ENCODE measurements at places on chromosomes 16 and 17.

DNA sequence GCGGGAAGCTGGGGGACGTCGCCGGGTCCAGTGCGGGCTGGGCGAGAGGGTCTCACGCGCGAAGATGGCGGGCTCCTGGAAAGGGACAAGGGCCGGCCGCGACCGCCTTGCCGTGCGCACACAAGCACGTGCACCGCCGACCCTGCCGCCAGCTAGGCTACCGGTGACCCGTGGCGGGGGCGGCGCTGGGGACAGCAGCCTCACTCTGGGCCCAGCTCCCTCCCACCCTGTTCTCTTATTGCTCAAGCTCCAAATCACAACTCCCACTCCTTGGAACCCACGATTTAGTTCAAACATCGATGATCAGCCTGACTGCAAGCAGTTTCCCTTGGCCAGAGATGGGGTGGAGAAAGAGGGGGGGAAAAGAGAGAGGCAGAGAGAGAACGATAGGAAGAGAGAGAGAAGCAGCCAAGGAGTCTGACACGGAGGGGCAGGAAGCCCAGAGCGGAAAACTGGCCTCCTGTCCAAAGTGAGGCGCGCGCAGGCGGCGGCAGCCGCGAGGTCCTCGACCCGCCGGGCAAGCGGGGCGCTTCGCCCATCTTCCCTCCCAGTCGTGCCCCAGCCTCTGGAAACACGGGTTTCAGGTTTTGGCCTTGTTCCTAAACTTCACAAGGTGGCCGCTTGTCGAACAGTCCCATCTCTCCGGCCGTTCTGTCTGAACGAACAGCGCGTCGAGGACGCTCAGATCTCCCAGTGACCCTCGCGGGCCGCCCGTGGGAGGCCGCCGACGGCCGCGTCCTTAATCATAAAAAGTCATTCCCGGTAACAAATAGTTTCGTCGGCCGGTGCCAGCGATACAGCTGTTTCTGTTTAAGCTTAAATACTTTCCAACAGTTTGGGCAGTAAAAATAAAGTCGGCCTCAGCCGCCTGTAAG, 1.7 kb upstream of the CBX8 start:
- DNase-seq = no peak

DNA sequence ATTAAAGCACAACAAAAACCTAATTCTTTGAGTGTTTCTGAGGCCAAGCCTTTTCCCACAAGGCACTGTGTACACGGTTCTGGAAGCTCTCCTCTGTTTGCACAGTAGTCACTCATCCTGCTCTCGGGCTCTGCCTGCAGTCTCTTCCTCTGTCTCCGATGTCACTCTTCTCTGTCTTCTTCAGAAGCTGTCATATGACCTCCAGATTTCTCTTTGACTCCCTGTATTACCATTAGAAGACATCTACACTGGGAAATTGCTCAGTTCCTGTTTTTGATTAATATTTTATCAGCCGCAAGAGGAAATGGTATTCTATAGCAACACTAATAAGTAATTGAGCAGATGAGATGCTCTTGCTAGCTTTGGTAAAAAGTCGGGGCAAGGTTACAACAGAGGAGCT, 422.9 kb downstream of the WWOX start:
- DNase-seq = no peak

DNA sequence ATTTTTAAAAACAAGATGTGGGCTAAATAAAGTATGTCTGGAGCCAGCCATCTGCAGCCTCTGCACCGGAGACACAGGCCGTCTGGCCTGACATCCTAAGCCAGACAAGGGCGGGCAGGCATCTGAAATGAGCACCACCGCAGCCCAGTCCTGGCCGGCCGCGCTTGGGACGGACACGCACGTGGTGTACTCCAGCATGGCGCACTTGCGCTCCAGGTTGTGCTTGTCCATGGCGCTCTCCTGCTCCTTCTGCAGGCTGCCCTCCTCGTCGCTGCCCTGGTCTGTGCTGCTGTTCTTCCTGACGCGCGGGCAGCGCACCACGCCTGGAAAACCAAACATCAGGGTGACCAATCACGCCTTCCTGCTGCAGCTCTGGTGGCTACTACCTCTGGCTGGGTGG, 60.3 kb downstream of the GTF3C1 start:
- no peak for DNase-seq

DNA sequence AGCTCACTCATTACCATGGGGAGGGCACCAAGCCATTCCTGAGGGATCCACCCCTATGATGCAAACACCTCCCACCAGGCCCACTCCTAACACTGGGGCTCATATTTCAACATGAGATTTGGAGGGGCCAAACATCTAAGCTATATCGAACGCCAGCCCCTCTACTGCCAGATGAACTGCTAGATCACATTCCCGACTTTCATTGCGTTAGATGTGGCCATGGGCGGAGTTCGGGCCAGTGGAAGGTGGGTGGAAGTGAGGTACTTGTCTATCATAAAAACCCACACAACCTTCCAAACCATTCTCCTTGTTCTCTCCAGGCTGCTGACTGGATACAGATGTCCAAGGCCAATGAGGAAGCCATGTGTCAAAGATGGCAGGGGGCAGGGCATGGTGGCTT, 27.0 kb upstream of the ANKRD40CL start:
- DNase-seq = no peak

DNA sequence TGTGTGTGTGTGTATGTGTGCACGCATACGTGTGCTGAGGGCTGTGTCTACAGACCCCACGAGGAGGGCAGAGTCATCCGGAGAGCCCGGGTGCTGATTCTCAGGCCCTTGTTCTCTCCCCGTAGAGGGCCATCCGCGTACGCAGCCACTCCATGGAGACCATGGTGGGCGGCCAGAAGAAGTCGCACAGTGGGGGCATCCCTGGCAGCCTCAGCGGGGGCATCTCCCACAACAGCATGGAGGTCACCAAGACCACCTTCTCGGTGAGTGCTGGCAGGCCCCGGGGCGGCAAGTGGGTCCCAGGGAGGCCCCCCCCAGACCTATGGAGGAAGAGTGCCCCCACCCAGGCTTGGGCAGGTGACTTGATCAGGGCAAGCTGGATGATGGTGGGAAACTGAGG, 45.5 kb downstream of the OR1D5 start:
- no peak for DNase-seq

DNA sequence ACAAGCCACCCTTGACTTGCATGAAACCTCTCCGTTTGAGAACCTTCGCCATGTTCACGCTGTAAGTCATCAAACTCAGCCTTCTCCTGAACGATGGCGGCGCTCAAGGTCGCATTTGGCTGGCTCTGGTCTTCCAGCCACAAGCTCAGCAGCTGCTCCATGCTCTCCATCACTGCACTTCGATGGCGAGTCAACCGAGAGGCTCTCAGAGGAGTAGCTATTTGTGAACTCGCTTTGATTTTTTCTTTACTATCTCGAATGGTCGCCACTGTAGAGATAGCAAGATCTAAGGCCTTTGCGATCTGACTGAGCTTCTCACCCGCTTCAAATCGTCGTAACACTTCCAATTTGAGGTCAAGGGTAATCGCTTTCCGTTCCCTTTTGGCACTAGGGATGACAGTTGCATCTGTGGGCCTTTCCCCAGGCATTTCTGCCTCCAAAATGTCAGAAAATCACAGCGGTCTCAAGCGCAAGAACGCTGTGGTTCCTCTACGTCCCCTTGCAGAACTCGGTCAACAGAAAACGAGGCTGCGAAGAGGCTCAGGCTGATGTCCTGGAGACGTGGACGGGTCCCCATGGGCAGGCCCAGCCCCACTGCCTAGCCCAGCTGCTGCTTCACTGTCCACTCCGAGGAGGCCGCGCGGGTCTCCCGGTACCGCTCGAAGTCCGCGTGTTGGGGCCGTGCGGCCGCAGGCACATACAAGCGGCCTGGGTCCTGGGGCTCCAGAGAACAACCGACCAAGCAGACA, 23.1 kb downstream of the DEF8 start:
- no peak for DNase-seq

DNA sequence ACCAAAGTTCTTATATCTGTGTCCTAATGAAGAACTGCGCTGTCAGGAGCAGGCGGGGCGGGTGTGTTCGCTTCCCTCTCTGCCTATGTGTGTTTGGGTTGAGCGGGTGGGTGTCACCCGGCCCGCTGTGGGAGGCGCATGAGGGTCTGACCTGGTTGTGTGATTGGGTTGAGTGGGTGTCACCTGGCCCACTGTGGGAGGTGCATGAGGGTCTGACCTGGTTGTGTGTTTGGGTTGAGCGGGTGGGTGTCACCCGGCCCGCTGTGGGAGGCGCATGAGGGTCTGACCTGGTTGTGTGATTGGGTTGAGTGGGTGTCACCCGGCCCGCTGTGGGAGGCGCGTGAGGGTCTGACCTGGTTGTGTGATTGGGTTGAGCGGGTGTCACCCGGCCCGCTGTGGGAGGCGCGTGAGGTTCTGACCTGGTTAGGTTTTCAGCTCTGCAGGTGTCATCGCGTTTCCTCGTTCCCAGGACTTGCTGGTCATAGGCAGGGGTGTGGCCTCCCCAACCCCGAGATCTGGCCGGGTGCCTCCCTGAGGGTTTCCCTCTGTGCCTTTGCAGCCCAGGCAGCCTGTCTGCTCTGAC, 69.6 kb upstream of the ZNF750 start:
- no peak for DNase-seq

- no peak for DNase-seq
Measured at GRCh38 chr17:79326814-79327213, 252.2 kb downstream of the ENGASE start.

GRCh38 chr17:39772987-39773934, 35.5 kb downstream of the GRB7 start:
- DNase-seq = no peak

DNA sequence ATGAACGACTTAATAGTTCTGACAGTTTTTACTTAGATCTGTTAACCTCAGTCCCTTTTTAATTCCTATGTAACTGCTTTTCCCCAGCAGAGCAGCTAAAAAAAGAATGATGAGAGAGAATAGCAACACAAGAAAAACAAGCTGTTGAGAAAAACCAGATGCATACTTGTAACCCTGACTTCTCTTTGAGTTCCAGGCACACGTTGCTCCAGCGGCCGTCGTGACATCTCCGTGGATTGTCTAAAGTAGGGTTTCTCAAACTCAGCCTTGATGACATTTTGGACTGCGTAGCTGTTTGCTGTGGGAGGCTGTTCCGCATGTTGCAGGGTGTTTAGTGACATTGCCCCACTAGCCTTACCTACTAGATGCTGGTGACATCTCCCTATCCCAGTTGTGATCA, 324.0 kb downstream of the SNX29 start:
- DNase-seq = no peak

GRCh38 chr17:80960037-80960796, 31.4 kb upstream of the CHMP6 start:
- DNase-seq = no peak

DNA sequence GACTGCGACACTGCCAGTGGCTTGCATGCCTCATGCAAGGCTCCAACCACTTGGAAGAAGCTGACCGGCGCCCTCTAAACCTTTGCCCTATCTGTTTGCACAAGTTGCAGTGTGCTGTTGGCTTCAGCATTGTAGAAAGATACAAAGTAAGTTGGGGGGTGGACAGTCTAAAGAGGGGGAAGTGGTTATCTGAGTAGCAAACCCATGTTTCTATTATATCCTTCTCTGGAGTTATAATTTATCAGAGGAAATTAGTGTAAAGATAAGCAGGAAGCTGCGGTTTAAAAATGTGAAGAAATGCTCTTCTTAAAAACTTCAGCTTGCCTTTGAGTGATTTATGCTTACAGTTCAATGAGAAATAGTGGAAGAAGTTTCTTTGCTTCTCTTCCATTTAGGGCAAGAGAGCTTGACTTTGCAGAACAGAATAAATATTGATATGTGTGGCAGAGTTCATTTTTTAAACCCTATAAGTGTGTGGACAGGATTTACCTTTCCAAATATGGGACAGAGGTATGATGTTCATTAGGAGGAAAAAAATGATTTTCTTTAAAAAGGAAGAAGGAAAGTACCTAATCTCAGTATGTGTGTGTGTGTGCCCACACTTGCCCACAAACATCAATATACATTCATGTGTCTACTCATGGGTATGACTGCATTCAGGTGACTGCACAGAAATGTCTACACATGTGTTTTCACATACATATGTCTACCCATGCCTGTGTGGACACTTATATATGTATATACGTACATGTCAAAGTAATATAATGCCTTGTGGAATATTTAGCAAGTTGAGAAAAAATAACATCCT, 8.1 kb downstream of the AMZ2 start:
- no peak for DNase-seq

DNA sequence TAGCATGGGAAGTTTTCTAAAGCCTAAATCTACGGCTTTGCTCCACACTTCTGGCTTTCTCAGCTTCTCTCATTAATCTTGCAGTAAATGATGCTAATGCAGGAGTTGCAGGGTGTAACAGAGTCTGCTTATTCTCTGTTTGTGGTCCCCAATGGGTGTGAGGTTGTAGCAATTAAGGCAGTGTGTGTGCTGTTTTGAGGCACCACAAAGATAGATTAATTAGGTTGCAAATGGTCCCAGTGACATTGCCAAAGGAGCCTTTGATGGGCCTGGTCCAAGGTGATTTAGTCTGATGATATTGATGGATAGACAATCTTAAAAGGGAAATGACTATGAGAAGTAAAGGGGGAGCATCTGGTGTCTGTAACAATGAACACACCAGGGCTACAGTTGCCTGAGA, 1313.7 kb upstream of the CDH8 start:
- no peak for DNase-seq

GRCh38 chr17:51734462-51734861, 424.1 kb downstream of the CA10 start:
- DNase-seq = no peak

GRCh38 chr16:2825049-2825742, 4.9 kb upstream of the ZG16B start:
- no peak for DNase-seq

DNA sequence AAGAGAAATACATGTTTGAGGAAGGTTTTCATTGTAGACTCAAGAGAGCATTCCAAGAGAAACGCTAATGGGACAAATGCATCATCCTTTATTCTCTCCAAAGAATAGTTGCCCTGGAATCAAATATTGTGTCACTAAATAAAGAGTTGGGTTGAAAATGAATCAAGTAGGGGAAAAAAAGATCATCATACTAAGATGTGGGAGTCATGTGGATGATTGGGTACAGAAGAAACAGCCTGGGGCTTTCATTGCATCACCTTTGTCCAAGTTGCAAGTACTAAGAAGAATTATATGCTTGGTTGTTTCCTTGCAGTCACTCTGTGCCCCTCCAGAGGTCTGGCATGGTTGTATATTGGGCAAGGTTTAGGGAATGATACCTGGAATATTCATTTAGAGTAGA, 658.9 kb downstream of the TOX3 start:
- no peak for DNase-seq

GRCh38 chr17:3167574-3167973, 29.7 kb upstream of the OR1A2 start:
- no peak for DNase-seq

- no peak for DNase-seq
Measured at GRCh38 chr16:11140867-11141266, 115.1 kb downstream of the SOCS1 start.

GRCh38 chr17:73101031-73101430, 8.5 kb upstream of the SLC39A11 start:
- DNase-seq = no peak

GRCh38 chr16:27080895-27081294, 14.2 kb downstream of the C16orf82 start:
- no peak for DNase-seq

GRCh38 chr16:49405530-49405929, 31.9 kb downstream of the C16orf78 start:
- no peak for DNase-seq
